HTR-8/SVneo (cell line): ENCODE measurements at places on chromosomes 3 and 15.

DNA sequence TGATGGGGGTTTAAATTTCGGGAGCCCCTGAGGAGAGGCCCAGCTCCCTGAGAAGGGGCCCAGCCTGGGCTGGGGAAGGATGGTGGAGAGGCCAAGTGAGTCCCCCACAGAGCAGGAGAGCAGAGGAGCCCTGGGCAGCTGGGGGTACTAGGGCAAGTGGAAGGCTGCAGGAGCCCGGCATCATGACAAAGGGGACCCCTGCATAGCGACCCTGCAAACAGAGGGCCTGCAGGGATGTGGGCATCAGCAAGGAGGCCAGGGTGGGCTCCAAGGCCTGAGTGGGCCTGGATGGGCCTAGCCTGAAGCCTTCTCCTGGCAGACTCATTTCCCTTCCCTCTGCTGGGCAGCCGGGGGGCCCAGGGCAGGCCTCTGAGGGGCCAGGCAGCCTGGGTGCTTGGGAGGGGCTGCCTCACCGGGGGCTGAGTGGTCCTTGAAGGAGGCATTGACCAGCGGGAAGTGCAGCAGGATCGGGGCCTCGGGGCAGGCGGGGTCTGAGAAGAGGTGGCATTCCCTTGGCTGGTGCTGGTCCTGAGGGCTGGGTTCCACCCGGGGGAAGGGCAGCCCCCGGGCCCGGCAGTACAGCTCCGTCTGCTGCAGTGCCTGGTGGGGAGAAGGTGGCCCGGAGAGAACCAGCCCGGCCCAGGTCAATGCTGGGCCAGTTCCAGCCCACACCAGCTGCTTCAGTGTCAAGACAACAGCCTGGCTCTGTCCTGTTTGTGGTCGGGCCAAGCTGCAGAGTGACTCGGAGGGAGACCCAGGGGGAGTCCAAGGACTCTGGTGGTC is 24.7 kb downstream of the PLA2G4D start:
- DNase-seq, result no peak

- no peak for DNase-seq
Measured at GRCh38 chr3:128597900-128598299, 52.7 kb downstream of the RPN1 start.

DNA sequence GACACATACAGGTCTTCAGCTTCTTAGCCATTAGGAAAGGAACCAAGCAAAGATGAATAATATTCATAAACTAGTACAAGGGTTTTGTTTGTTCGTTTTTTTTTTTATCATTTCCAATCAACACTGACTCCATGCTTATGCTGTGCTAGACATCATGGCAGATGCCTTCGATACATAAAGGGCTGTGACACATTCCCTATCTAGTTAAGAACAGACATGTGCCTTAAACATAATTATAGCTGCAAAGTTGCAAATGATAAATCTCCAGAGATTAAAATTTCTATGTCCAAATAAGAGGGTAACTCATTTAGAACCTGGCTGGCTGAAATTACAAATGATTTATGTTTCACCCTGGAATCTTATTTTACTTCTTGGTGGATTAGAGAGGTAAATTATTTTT is 386.4 kb downstream of the LSAMP start:
- no peak for DNase-seq

- DNase-seq, result no peak
Measured at GRCh38 chr15:90872486-90873184, 4.2 kb downstream of the FURIN start.

DNA sequence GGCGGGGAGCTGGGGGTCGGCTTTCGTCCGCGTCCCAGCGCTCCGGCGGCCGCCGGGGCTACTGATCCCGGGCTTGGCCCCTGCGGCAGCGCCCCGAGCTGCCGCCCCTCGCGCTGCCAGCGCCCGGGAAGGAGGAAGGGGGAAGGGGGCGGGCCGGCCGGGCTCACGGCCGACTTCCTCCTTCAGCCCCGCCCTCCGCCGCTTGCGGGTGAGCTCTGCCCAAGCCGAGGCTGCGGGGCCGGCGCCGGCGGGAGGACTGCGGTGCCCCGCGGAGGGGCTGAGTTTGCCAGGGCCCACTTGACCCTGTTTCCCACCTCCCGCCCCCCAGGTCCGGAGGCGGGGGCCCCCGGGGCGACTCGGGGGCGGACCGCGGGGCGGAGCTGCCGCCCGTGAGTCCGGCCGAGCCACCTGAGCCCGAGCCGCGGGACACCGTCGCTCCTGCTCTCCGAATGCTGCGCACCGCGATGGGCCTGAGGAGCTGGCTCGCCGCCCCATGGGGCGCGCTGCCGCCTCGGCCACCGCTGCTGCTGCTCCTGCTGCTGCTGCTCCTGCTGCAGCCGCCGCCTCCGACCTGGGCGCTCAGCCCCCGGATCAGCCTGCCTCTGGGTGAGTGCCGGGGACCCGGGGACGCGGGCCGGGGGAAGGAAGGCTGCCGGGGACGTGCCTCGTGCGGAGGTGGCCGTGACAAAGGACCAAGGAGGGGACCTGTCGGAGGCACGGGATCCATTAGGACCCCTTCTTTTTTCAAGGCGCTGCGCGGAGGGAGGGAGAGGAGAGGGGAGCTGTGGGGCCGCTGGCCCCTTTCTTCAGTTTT is at the start of gene SEMA4B:
TSS of gene SEMA4B (plus strand) at position 201 of the 814 bp plus-strand sequence. CDS start at position 450, 249 bp downstream.
- peak; percentile 67 for DNase-seq
